Effector memory CD4-positive, alpha-beta T cell (primary cell): ENCODE measurements at places on chromosomes 5 and 9.
A peak's percentile ranks its signal among the peaks of the same experiment; 100 is the strongest.

- DNase-seq = no peak
These were observed 95.7 kb downstream of the AGTPBP1 start for GRCh38 chr9:85645909-85646627.

- DNase-seq = no peak
These were observed 295.4 kb downstream of the CSNK1G3 start for GRCh38 chr5:123807177-123807945.

DNA sequence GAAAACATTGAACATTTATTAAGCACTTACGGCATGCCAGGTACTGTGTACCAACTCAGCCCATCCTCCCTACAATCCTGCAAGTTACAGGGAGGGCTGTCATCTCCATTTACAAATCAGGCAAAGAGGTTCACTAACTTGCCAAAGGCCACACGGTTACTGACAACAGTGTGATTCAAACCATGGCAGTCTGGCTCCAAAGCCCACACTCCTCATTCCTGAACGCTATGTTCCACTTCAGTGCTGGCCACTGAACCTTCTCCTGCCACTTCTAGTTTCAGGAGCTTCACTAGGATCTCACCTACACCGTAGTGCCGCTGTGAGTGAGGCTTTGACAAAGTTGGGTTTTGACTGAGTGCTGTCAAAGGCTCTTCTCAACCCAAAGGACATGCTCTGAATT is 7.2 kb upstream of the LIFR start:
- no peak for DNase-seq

DNA sequence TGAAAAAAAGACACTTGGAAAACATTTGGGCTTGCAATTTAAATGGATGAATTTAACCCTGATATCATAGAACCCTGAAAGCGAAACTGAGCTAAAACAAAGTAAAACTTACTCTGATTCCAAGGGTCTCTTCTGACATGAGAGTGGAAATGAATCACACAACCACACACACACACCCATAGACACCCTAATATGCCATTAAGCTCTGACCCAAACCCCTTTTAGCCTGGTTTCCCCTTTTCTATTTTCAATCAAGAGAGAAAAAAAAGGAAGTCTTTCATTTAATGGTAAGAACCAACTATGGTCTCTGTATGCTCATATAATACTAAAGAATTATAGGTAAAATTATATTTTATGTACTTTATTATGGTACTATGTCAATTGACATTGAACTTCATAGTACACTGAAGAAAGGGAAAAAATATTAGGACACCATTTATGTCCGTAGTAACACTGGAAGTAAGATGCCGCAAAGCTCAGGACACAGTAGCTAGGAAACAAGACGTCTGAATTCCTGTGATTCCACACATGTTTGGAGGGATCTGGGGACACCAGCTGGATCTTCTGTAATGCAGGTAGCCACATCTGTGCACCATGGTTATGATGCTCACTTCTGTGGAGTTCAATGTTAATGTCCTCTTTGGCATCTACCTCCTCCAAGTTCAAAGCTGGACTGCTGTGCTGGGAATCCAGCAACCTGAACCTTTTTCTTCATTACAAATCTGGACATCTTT is 95.8 kb downstream of the PCSK1 start:
- DNase-seq = no peak

- DNase-seq = no peak
These were observed 272.3 kb downstream of the GLIS3 start for GRCh38 chr9:4027606-4028005.

DNA sequence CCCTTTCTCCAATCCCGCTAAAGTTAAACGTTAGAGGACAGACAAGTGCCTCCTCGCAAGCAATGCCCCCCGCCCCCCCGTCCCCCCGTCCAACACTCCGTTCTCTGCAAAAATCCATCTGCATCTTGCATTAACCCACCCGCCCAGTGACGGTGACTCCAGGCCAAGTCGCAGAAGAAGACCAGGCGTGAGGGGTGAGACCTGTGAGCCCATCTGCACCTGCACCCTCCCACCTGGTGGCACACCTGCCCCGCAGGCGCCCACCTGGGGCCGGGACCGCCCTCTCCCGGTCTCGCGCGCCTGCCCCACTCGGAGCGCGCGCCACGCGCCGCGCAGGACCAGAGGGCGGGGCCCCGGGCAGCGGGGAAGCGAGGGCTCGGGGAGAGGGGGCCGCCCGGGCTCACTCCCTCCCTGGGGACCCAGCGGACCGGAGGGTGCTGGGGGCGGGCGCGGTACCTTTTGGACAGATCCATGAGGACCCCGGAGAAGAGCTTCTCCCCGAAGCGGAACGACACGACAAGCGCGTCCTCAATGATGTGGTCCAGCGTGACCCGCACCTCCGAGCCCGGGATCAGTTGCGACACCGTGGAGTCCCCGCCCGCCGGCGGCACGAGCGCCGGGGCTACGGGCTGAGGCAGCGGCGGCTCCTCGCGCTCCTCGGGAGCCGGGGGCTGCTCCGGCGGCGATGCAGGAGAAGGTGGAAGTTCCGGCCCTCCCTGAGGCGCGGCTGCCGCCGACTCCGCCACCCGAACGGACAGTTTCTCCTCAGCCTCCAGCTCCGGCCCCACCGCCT is 705 bp downstream of the PWWP2A start:
- peak; percentile 47 for DNase-seq

DNA sequence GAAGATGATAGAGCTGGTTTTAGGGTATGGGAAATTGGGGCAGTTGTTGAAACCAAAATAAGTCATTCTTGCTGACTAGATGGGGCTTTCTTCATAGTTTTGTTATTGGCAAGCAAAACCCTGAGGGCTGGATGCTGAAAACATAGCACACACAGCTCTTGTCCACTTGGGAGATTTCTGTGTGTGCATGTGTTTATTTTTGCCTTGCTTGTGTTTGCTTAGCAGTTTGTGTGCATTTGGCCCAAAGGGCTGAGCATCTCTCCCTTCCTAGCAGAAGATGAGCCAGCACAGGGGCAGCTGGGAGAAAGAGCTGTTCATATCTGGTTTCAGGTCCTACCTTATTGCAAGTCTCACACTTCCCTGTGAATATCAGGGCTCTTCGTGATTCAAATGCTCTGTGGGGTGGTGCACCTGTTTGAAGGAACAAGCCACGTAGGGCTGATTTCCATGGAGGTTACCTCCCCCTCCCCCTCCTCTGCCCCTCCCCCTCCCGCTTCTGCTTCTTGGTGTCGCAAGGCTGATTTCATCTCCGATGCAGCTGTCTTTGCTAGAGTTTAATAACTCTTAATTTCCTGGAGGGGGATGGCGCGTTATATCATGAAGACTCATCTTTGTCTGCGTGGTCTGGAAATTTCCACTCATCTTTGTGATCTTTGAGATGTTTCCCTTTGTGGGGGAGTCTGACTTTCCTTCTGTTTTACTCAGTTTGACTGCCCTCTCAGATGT is 296.5 kb downstream of the ARHGAP26 start:
- DNase-seq = no peak

- no peak for DNase-seq
These were observed 888.8 kb upstream of the WWC1 start for GRCh38 chr5:167402671-167403070.

DNA sequence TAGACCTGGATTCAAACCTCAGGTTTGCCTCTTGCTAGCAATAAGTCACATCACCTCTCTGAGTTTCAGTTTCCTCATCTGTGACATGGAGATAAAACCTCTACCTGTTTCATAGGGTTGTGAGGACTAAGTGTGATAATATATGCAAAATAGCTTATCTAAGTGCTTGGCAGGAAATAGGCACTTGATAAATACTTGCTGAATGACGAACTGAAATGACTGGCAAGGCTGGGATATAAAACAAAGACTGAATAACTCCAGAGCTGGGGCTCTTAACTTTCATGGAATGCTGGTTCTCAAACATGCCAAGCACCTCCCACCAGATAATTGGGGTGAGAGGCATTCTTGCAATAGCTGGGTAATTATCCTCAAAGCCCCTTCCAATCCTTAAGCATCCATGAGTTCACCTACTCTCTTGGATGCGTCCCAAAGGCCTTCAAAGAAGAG is 87.6 kb downstream of the ADRB2 start:
- no peak for DNase-seq

DNA sequence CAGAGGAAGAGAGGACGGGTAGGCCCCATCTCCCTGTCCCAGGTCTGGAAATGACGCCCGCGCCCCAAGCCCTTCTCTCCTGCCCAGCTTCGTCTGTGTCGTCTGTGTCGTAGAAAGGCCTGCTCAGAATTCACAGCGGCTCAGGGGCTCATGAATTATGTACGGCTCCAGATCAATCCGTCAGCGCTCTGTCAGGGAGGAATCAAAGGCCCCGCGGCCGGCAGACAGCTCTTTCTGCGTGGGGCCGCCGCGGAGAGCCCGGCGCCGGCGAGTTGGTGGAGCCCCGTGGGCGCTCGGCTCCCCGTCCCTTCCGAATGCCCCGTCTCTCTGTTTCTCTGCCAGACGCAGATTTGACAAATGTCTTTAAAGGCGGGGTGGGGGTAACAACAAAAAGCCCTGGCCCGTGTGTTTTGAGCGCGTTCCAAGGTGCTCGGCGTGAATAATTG is 83.8 kb upstream of the RAPGEF1 start:
- no peak for DNase-seq

- no peak for DNase-seq
These were observed 5.4 kb upstream of the FOXB2 start for GRCh38 chr9:77013932-77014596.

GRCh38 chr9:83999141-83999918 is 18.7 kb downstream of the RMI1 start:
- DNase-seq = no peak

DNA sequence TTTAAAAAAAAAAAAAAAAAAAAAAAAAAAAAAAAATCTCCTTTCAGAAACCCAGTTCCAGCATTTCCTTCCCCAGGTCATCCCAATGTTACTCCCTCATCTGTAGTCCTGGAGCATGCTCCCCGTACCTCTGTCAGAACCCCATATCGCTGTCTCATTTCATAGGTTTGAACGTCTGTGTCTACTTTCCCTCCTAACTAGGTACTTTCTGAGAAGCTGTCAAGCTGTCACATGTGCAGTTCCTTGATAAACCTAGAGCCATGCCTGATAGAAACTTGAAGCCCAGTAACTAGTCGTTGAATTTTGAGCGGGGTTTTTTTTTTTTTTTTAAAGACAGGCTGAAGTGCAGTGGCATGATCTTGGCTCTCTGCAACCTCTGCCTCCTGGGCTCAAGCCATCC is 15.6 kb downstream of the EXOSC3 start:
- no peak for DNase-seq

DNA sequence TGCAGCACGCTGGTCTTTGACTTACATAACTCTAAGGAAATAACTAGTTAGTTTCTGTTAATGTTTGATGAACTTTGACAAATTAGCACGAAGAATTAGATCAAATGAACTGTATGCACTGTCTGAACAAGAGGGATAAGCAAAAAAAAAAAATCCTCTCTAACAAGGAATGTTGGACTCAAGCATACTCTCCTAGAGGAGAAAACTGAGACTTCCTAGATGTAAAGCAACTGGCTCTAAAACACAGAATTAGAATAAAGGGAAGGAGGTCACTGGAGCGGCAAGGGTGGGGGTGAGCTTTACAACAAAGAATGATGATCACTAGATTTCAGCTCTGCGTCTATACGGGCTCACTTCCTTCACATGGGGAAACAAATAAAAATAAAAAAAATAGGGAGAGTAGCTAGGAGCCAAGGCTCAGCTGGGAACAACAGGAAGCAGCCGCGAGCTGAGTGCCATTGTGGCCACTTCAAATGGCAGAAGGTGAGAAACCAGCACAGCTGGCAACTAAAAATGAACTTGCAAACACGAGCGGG is 48.7 kb upstream of the CEMIP2 start:
- DNase-seq = no peak

DNA sequence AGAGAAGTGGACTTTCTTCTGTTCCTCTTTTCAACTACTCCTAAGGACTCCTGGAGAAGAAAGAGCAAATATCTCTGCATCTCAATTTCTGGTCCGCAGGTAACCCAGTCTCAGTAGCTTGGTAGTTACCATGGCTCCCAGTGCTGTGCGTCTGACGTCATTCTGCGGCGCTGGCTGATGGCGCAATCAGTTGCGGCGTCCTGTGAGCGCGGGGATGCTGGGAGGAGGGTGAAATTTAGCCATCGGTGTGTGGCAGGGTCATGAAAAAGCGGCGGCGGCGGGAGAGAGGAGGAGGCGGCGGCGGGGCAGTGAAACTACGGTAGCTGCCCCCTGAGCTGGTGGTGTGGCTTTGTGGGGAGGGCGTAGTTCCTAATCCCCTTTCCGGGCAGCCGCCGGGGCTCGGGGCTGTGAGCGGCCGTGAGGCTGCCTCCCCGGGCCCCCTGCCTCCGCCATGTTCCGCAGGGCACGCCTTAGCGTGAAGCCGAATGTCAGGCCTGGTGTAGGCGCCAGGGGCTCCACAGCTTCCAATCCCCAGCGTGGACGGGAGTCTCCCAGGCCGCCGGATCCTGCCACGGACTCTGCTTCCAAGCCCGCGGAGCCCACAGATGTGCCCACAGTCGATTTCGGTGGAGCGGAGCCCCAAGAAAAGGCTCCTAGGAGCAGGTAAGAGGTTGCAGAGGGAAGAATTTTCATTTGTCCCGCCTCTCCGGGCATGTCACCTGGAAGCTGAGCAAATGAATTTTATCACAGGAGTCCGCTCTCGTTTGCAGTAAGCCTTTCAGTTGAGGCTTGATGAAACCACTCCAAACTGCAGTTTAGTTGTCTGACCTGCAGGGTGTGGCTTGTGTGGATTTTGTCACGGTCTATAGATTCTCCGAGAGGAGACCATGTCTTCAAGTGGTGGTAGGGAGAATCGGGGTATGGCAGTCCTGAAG is at the start of gene BDP1:
TSS of gene BDP1 (plus strand) at position 225 of the 935 bp plus-strand sequence. CDS start at position 452, 227 bp downstream.
- DNase-seq = peak; percentile 94

DNA sequence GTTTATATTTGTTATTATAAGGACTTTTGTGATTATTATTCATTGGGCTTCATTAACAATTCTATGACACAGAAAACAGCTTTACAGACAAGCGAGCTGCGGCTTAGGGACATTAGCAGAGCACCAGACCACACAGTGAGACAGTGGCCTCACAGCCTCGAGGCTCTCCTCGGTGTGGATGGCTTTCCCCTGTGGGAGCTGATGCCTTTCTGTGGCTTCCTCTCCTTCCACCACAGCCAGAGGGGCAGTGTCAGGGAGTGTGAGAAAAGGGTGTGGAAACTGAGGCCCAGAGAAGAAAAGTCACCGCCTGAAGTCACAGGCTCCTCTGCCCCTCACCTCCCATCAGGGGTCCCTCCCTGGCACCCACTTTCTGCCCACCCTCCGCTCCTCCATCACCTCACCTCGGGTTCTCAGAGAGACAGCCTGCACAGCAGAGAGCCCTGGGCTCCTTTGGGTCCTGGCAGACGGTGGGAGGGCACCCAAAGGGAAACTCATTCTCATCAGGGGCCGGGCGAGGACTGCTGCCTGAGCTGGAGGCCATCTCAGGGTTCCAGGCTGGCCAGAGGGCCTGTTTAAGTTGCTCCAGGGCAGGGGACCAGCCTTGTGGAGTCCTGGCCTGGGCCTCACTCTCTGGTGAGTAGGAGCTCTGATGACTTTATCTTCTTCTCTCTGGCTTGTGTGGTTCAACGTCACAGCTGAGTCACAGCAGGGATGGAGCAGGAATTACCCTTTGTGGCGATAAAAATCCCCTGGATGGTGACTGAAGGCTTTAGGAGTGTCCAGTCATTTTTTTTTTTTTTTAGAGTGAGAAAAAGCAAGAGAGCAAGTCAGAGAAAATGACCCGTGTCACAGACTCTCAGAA is 830 bp downstream of the TRAF1 start:
- peak; percentile 73 for DNase-seq

GRCh38 chr9:136683173-136683745 is 4.0 kb downstream of the AGPAT2 start:
- DNase-seq = no peak

- no peak for DNase-seq
These were observed 370.9 kb upstream of the WWC1 start for GRCh38 chr5:167920589-167920988.
